ENCODE measurements at places on chromosomes 3 and 15.

GRCh38 chr3:144032531-144033239 lies 61.1 kb downstream of the DIPK2A start:
- no peak for DNase-seq

DNA sequence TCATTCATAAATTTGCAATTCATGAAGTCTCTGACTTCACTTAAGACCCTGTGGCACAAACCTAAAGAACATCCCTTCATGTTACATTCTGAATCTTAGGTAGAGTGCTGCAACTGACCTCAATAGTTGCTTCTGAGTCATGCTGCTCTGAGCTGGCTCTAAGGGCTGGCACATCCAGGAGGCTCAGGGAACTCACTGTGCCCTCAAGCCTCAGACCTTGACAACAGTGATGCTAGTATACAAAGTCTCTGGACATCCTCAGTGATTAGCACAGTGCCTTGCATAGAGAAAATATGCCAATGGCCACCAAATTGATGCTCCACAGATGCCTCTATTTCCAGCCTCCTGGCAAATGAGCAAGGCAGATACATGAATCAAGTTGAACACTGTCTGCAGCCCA lies 740.9 kb upstream of the LMCD1 start:
- no peak for DNase-seq

DNA sequence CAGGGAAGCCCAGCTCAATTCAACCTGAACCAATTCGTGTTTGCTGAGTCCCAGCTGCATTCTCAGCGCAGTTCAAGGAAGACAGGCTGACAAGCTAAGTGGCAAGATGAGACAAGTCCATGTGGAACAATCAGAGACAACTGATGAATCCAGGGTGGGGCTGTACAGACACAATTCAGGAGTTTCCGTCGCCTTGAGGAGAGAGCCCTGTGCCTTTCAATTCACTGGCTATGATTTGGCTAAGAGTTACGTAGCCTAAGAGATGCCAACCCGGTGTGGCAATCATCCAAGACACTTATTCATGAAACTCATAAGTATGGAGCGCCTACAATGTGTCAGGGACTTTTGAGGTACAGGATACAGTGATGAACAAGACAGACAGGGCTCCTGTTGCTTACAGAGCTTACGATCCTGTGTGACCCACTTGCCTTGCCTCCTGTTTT lies 15.5 kb upstream of the ZBED2 start:
- DNase-seq: no peak

- no peak for DNase-seq
These were observed 55.2 kb downstream of the RPL39L start for GRCh38 chr3:187084126-187084525.

- no peak for DNase-seq
These were observed 701.4 kb upstream of the LMCD1 start for GRCh38 chr3:7800006-7800780.
